ENCODE measurements at places on chromosomes 16 and 17.

DNA sequence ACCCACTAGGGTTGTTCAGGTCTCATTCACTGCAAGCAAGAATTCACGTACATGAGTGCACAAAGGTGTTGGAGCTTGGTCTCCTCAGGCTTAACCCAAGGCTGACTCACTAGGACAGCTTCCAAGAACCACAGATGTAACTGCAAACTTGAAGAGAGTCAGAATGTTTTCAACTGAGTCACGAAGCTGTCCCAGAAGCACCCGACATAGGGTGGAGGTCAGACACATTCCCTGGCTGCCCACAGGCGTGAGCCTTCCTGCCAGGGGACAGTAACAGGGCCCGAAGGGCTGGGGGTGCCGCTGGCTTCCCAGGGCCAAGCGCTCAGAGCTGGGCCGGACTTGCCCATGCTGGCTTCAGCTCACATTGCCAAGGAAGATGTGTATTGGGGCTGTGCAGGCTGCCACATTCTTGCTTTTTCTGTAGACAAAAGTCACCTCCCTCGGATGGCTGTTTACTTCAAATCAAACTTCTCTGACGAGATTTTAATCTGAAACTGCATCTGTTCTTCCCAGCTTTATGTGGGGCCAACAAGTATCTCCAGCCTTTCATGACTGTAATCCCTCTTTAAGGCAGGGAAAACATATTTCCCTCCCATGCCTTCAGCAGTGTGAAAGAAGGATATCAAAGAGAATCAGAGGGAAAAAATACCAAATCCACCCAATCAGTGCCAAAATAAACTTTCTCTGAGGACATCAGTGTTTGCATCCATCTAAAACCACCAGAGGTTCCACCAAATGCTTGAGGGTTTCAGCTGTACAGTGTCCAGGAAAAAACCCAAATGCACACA lies 14.3 kb downstream of the CMTM3 start:
- peak; percentile 99 for DNase-seq

DNA sequence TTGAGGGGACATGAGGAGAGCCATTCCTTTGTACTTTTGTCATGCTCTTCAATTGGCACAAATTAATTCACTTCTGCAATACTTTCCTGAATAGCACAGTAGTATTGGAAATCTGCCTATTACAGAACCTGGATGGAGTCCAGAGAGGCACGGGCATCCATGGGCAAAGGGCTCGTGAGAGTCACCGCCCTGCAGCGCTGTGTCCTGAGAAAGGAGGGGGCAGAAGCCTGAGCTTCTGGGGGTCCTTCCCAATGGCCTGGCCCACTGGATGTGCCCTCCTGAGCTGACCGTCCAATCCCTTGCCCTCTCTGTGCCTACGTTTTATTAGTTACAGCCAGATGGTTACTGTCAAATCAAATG lies 3.5 kb downstream of the G6PC1 start:
- no peak for DNase-seq

- DNase-seq = no peak
Observed at GRCh38 chr16:89045181-89045815, 48.4 kb upstream of the ACSF3 start.

DNA sequence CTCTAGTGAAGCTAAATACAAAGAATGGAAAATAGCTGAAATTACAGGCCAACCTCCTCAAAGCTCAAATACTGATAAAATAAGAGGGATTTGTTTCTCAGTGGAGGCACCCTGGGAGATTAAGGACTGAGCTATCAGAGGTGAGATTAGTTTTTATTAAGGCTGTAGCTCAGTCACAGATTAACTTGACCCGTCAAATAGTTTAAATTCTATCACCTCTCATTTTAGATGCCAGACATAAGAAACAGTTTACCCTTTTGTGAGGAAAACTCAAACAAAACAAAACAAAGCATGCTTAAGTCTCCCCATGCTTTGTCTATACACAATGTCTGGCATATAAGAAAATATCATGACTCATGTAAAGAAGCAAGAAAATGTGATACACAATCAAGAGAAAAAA lies 208.3 kb upstream of the PMFBP1 start:
- peak; percentile 5 for DNase-seq

DNA sequence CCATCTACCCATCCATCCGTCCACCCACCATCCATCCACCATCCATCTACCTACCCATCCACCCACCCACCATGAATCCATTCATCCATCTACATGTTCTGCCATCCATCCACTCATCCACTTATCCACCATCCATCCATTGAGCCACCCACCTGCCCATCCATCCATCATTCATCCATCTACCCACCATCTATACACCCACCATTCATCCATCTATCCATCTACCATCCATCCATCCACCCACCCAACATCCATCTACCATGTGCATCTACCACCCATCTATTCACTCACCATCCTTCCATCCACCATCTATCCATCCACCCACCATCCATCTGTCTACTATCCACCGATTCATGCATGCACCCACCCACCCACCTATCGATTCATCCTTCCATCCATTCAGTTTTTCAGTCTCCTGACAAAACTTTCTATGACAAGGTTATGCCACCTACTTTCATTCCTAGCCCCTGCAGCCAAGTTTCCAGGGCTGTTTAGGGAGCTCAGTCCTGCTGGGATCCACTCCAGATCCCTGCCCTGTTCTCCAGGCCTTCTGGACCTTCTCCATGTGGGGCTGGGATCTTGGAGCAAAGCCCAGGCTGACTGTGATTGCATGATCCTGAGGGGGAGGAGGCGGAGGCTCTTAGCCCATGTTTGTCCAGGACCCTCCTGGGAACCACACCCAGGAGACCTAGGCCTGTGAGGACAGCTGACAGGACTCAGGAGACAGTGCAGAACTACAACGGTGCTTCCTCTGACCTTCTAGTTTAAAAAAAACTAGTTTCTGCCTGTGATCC lies 27.4 kb downstream of the BCO1 start:
- peak; percentile 52 for DNase-seq

GRCh38 chr17:7969433-7969832 lies 33.0 kb upstream of the GUCY2D start:
- DNase-seq = no peak

- no peak for DNase-seq
Observed at GRCh38 chr17:32355649-32356377, 5.9 kb downstream of the ZNF207 start.

DNA sequence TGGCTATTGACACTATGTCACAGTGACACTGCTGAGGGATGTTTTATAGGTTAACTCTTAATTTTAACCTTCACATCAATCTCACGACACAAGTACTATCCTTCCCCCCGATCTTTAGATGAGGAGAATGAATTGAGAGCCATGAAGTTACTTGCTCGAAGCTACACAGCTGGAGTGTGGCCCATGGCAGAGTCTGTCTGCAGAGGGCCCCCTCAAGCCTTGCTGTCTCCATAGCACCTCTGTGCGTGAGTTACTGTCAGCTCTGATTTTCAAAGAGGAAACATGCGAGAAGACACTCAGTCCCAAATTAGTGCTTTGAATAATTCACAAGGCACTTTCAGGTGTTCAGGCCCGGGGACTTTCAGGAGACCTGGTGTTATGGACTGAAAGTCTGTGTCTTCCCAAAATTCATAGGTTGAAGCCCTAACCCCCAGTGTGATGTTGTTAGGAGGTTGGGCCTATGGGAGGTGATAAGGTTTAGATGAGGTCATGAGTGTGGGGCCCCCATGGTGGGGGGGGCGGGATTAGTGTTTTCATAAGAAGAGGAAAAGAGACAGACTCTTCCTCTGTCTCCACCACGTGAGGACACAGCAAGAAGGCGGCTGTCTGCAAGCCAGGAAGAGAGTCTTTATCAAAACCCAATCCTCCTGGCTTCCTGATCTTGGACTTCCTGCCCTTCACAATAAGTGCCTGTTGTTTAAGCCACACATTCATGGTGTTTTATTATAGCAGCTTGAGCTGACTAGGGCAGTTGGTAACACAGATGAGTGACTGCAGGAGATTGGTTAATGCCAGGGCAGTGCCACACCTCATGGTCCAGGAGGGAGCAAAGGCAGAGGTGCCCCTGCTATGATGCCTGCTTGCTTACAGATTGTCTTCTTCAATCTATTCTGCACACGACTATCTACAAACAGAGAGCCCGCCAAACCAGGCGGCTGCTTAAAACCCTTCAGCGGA lies 281.8 kb downstream of the HAPSTR1 start:
- DNase-seq = no peak

- no peak for DNase-seq
Observed at GRCh38 chr16:3007957-3008689, 4.6 kb upstream of the CLDN9 start.

GRCh38 chr17:29929006-29929532 lies 959 bp downstream of the SSH2 start:
- peak; percentile 20 for DNase-seq

- DNase-seq = peak; percentile 72
Observed at GRCh38 chr16:3959148-3959547, 78.6 kb upstream of the CREBBP start.

DNA sequence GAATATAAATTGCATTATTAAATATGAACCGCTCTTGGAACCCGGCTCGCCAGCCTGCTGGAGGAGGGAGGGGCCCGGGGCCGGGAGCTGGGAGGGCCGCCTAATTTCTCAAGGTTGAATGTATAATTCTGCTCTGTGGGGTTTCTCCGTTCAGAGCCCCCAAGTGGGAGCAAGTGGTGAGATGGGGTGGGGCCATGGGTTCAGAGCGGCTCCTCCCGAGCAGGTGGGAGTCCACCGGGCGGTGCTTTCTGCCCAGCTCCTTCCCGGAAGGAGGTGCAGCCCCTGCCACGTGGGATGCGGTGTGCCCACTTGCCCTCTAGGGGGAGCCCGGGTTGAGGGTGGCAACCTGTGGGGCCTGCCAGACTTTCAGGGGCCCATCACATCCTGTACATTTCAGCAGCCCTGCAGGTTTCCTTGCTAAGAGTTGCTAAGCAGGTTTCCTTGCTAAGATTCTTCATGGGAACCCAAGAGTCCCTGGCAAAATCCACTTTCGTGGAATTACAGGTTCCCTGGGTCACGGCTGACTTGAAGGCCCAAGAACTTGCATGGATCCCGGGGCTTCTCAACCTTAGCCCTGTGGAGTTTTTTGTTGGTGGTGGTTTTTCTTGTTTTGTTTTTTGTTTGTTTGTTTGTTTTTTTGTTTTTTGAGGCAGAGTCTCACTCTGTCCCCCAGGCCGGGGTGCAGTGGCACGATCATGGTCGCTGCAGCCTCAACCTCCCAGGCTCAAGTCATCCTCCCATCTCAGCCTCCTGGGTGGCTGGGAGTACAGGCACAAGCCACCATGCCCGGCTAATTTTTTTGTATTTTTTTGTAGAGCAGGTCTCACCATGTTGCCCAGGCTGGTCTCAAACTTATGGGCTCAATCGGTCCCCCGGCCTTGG lies 196.7 kb upstream of the GSE1 start:
- DNase-seq = no peak

DNA sequence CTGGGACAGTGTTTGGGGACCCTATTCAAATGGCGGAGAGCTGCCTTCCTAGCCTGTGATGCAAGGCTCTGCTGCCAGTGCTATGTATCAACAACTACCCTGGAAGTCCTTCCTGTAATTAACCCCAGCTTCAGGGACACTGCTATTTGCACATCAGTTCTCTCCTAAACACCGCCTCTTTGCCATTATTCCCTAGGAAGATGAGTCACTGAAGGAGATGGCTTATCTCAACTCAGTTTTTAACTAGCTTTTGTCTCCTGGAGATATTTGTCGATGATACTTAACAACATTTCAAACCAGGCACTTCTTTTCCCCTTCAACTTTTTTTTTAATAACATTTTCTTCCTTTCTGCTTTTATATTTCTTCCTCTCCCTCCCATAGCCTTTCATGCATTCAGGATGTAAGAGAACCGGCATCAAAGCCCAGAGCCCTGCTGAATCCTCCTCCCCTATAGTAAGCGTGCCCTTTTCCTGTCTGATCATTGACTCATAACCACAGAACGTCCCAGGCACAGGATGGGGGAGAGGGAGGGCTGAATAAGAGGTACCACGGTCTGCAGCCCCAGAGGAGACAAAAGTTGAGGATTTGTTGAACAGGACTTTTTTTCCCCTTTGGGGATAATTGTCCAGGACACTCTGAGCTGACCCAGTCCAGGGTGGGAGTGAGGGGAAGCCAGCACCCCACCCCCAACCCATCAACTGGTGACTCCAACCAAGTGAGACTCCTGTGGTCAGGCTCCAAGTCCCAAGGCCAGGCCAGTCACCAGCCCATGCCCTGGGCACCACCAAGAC lies 387.8 kb upstream of the SALL1 start:
- DNase-seq = peak; percentile 91

DNA sequence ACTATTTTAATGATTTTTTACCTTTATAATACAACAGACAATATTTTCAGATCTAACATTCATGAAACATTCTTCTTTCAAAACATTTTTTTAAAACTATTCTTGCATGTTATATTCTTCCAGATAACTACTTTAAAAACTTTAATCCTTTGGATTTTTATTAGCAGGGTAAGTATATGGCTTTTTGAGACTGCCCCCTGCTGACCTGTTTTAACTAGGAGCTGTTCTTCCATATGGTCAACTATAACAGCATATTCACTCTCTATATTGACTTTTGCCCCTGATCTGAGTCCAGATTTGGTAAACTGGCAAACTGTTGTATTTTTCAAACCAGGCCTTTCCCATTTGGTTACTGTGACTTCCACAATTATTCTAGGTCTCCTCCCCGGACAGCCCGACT lies 16.5 kb downstream of the ZNF18 start:
- no peak for DNase-seq

DNA sequence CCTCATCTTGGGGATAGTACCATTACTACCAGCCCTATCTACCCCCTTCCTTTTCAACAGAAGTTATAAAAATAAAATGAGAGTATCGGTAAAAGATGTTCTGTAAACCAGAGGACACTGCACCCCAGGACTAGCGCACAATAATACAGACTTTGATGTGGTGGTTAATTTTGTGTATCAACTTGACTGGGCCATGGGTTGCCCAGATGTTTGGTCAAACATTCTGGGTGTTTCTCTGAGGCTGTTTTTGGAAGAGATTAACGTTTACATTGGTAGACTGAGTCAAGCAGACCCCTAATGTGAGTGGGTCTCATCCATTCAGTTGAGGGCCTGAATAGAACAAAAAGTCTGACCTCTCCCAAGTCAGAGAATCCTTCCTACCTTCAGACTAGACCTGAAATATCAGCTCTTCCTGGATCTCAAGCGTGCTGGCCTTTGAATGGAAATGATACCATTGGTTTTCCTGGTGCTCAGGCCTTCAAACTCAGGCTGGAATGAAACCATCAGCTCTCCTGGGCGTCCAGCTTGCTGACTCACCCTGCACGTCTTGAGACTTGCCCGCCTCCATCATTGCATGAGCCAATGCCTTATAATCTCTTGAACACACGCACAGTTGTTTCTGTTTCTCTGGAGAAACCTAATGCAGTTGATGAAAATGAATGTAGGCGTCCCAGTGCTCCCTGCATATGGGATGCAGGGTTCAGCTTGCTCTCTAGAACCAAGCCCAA lies 10.1 kb downstream of the MRM1 start:
- peak; percentile 82 for DNase-seq

- peak; percentile 97 for DNase-seq
Observed at GRCh38 chr16:3945751-3946603, 65.5 kb upstream of the CREBBP start.

Data from astrocyte (in vitro differentiated cells and primary cell).